AG20443 (cell line): ENCODE measurements at places on chromosomes 1 and 21.

DNA sequence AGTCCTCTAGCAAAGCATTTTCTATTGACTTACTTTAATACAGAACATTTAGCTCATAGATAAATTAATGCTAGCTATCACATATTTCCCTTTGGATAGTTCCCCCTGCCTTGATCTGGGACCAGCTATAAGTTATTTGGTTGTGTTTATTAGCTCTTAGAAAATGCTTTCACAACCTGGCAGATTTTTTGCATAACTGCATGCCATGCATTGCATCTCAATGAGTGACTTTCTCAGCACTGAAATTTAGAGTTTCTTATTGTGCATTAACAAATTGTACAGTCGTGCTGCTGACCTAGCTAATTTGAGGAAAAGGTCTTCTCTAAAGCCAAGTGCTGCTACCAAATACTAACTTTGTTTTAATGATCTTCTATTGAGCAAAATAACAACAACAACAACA lies 164.8 kb downstream of the PLPPR5 start:
- DNase-seq = no peak

DNA sequence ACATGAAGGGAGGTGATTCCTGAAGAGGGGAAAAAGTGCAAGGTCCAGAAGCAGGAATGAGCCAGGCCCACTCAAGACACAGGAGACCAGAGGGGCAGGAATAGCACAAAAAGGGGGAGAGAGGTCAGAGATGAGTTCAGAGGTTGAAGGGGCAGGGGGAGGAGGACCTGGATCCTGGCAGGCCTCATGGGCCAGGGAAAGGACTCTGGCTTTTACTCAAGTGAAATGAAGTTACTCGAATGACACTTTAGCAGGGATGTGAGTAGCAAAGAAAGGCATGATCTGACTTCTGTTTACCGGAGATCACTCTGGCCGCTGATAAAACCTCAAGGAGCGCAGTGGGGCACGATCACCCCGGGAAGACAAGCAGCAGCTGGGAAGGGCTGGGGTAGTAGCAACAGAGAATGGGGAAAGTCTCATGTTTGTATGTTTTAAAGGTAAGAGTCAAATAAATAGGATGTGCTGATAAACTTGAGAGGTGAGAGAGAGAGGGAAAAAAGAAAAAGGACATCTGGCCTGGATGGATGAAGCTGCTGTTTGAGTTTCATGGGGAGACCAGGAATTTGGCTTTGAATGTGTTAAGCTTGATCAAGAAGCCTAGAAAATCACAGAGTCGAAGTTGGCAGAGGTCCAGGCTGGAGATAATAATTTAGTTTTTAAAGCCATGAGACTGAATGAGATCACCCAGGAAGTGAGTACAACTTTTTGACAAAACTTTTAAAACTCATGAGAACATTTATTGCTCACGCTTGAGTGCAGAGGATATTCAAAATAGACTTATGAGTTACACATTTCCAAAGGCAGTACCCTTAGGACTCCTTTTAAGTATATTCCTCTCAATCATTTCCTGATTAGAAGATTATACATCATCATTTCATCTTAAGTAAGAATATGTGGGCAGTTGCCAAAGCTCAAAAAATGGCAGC lies 156.0 kb downstream of the RERE start:
- peak; percentile 32 for DNase-seq

DNA sequence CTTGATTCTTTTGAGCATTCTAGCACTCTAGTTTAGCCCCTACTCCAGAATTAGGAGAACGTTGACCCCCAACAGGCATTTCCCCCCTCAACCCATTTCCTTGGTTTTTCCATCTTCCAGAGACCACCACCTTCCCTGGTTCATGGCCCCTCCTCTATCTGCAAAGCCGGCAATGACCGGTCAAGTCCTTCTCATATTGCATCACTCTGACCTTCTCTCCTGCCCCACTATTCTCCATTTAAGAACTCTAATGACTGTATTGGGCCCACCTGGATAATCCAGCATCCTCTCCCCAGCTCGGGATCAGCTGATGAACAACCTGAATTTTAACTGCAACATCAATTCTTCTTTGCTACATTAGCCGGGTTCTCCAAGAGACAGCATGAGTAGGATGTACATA lies 437.4 kb downstream of the NPHP4 start:
- DNase-seq = no peak

GRCh38 chr1:31470794-31471315 lies 57.8 kb downstream of the SERINC2 start:
- DNase-seq = no peak

DNA sequence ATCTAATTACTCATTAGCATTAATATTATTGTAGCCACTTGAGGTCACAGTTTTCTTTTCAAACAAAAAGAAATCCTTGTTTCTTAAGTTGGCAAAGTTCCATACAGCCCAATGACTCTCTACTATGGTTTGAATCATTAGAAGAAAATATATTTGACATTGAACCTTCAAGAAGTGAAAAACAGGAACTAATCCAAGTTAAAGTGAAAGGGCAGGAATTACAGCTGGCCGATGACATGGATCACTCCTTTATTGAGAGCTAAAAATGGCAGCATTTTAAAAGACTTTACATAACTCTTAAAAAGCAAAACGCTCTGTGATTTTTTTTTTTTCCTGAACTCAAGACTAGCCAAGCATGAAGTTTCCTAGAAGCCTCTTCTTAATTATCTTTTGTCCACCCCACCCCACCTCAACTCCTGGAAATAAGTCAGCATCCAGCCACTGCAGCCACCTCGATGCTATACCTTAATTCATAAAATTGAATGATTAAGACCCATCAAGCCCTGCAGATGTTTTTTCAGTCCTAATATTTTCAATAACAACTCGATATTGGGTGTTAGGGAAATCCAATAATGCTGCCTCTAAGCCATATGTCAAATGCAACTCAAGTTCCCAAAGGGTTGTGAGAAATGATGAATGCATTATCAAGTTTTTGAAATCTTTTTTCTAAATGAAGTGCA lies 323.1 kb downstream of the HHIPL2 start:
- DNase-seq = no peak

- DNase-seq = peak; percentile 47
Measured at GRCh38 chr1:109838838-109839240, 71.8 kb upstream of the CSF1 start.

- no peak for DNase-seq
Measured at GRCh38 chr1:175179837-175180590, 12.6 kb downstream of the KIAA0040 start.

GRCh38 chr1:43565600-43566360 lies 35.1 kb downstream of the PTPRF start:
- peak; percentile 93 for DNase-seq

GRCh38 chr1:151565502-151566189 lies 25.5 kb downstream of the TUFT1 start:
- no peak for DNase-seq

- peak; percentile 59 for DNase-seq
Measured at GRCh38 chr1:70941563-70941962, 106.1 kb downstream of the PTGER3 start.

GRCh38 chr1:29305943-29306342 lies 69.6 kb downstream of the PTPRU start:
- no peak for DNase-seq

DNA sequence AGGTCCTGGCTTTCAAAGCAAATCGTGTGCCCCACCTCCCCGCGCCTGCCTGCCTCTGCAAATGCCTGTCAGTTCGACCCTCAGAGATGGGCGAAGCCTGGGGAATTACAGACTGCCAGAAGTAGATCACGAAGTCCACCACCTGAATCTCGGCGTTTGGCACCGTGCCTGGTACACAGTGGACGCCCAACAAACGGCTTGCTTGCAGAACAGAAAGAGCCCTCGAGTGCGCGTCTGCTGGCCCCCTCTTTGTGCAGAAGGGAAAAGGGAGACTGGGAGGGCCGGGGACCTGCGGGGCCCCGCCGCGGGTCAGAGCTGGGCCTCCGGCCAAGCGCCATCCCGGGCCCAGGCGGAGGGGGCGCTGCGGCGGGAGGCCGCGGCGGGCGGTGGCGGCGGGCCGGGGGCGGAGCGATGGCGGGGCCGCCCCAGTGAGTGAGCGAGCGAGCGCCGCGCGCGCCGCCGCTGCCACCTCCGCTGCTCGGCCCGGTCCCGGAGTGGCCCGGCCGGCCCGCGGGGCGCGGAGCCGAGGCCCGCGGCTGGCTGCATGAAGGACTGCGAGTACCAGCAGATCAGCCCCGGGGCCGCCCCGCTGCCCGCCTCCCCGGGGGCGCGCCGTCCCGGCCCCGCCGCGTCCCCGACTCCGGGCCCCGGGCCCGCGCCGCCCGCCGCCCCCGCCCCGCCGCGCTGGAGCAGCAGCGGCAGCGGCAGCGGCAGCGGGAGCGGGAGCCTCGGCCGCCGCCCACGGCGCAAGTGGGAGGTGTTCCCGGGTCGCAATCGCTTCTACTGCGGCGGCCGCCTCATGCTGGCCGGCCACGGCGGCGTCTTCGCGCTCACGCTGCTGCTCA lies at the start of gene ZDHHC18:
ZDHHC18 (plus strand) TSS at position 428 of the 845 bp plus-strand sequence; CDS start at position 545, 117 bp downstream.
- DNase-seq = peak; percentile 97

- DNase-seq = no peak
Measured at GRCh38 chr21:31917108-31917507, 44.3 kb downstream of the HUNK start.

DNA sequence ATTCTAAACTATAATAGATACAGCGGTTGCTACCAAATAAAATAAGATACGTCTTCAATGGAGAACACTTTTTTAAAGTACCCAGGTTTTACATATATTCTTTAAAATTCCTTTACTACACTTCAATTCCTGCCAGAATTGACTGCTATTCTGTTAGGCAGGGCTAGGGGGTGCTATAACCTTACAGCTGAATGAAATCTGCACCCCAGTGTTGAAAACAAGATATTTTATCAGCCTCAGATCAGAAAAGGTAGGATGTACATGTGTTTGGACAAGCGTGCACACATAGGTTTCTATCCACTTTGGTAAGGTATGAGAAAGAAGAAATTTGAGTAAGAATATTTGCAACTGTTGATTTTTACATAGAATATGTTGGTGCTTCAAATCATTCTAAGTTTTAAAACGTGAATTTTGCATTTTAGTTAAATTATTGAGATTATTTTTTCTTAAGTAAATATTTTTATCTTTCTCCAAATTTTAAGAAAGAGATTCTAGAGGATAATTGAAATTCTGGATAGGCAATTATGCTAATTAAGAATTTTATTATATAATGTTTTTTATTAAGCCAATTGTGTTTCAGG lies 490.8 kb upstream of the ADGRL4 start:
- peak; percentile 48 for DNase-seq

DNA sequence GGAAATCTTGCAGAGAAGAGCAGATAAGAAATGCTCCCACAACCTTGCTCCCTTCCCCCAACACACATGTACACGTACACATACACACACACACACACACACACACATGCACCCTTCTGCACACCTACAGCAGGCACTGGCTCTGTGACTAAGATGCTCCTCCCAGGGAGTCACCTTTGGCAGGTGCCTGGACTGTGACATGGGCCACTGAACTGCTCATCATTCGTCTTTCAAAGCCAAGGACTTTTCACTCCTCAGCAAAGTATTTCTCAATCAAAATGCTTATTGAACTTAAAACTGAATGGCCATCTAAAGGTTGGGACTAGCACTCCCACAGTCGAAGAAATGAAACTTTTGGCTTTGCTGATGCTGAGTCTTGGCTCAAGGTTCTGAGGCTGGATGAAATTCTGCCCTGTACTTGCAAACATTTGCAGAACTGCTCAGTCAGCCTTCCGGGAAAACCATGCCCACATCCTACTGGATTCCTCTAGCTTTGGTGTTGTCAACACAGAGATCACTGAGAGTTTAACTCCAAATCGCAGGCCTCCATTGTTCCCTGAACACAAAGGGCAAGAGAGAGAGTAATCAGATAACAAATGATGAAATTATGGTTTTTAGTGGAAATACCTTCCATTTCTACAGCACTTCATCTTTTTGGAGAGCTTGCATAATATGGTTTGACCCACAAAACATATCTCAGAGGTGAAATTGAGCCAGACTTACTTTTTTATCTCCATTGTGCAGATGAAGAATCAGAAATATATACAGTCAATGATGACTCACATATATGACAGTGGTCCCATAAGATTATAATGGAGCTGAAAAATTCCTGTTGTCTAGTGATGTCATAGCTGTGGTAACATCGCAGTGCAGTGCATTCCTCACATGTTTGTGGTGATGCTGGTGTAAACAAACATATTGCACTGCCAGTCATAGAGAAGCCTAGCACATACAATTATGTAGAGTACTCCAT lies 72.4 kb upstream of the BCAR3 start:
- DNase-seq = peak; percentile 77

DNA sequence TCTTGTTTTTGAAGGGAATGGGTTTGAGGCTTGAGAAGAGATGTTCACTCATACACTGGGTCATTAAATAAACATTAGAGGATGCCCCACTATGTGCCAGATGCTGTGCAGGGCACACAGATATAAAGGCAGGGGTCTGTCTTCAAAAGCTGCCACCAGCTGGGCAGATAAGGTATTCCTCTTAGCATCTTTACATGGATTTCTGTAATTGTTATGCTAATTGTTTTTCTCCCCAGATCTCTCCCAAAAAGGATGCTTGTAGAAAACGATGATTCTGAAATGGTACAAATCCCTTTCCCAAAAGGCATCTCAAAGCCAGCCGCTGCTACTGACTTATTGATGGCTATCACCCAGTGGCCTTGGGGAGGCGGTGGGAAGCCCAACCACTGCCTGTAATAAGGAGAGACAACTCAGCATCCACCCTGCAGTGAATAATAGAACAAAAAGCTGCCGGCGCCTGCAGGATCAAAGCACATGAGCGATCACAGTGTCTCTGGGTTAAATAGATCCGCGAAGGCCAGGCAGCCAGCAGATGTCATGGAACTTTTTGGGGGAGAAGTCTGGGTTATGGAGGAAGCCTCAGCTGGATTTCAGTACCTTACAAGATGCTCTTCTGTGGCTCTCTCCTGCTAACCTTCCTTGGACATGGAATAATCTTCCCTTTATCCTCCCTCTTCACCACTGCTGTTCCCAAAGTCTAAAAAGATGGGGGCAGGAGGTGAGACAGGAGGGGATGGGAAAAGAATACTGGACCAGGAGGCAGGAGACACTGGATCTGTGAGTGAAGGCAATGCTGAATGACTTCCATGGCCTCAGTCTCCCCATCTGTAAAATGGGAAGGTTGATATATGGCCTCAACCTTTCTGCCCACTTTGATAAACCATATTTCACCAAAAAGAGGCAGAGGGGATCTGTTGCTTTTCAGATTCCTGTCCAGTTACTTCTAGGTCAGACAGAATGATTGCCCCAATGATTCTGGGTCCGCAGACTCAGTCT lies 54.8 kb upstream of the CD34 start:
- DNase-seq = no peak

DNA sequence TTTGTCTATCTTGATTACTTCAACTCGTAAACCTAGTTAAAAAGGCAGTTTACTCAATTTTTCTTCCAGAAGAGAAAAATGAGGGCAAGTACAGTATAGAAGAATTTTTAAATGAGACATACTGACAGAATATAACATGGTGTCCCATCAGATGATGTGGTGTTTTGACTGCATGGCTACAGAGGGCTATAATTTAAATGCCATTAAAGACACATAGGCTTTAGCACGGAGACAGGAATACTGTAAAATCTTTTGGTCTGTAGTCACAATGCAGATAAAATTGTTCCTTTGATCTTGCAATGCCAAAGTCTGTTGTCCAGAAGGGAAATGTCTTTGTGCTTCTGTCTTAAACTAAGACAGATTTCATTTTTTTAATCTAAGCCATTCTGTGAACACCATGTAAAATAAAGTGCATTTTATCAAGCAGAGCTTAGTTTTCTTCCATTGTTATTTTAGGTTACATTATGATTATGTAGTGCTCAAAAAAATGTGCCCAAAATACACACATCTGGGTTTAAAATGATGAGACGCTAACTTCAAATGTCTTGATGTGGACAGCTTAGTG lies 249.6 kb downstream of the PTPRC start:
- DNase-seq = no peak
